ENCODE measurements at places on chromosomes 2 and 18.
A peak's percentile ranks its signal among the peaks of the same experiment; 100 is the strongest.

DNA sequence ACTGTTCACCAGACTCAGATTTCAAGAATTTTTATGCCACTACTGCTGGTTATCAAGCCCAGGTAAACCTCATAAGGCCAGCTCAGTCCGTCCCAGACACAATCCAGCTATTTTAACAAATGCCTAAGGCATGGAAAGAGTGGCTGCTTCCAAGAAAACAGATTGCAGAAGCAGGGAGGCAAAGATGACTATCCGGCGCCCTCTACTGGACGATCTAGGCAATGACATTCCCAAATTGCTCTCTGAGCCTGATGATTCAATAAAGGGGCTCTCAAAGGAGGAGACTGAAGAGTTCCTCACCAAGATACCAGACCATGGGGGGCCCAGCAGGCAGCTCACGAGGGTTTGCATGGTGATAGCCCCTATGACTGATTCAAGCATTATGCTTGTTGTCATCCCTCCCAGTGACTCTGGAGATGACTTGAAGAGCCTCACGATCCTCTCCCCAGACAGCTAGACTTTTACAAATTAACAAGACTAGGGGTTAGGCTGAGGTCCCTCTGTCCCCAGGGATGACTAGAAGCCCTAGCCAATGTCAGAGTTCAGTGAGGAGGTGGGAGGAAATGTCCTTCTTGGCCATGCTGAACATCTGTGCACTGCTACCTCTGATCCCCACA, 25.0 kb downstream of the SERPINB8 start:
- peak; percentile 45 for DNase-seq

- DNase-seq: no peak
These were observed 16.0 kb downstream of the SATB2 start for GRCh38 chr2:199441759-199442158.

DNA sequence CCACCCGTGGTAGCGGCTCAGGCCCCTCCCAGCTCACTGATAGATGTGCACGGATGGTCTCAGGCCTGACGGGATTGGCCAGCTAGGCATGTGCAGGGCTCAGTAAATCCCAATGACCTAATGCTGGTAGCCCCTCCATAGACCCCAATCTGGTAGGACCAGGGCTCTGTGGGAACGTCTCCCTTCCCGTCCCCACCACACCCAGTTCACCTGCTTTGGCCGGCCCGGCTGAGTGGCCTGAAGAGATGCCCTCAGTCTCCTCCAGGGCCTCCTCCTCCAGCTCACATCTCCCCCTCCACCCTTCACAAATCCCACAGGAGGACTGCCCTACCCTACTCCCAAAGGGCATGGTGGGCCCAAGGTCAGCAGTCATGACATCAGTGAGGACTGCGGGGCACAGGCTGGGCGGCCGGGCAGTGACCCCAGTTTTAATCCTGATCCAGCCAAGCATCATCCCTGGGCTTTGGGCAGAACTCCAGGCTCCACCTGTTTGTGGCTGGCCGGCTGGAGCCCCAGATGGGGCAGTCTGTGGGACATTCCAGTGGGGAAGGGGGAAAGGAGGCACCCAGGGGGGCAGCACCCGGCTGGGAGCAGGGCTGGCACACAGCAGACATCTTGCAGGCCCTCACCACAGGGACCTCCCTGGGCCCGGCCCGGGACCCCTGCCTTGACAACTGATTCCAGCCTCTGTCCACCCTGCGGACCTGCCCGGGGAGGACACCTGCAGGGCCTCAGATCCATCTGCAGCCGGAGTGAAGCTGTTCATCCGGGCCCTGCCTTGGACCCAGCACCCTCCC, 2.3 kb downstream of the KIF1A start:
- no peak for DNase-seq

GRCh38 chr2:64985447-64985846, 3.8 kb upstream of the SLC1A4 start:
- DNase-seq: no peak

GRCh38 chr2:80852079-80852807, 547.7 kb upstream of the LRRTM1 start:
- no peak for DNase-seq

DNA sequence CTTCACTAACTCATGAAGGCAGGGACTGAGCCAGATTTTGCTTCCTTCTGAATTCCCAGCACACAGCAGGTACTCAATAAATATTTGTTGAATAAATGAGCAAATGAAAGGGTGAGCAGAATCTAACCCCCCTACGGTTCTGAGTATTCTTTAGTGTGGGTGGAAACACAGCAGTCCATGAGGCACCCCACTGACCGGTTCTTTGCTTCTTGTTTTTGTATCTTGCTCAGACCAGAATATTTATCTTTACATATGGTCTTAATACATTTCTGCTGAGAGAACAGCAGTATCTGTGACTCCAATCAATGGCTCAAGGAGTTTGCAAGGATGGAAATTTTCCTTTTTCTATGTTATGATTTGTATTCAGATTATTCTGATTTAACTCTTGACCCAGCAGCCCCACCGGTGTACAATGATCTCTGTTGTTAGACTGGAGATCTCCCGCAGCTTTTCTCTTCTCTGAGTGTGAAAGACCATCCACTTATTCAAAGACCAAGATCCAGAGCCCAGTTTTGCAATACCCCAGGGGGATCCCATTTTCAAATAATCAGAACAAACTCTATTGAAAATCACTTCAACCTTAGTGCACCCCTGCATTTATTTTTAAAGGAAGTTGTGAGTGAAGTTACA, 506.5 kb upstream of the TNP1 start:
- DNase-seq: no peak

Data from amniotic stem cell (primary cell).